ENCODE measurements at places on chromosomes 6 and 20.

- DNase-seq, result no peak
Measured at GRCh38 chr6:149060985-149061760, 256.3 kb upstream of the TAB2 start.

GRCh38 chr6:16854986-16855385 is 93.7 kb upstream of the ATXN1 start:
- DNase-seq, result no peak

- DNase-seq, result no peak
Measured at GRCh38 chr20:45467861-45468260, 1.7 kb upstream of the WFDC2 start.

DNA sequence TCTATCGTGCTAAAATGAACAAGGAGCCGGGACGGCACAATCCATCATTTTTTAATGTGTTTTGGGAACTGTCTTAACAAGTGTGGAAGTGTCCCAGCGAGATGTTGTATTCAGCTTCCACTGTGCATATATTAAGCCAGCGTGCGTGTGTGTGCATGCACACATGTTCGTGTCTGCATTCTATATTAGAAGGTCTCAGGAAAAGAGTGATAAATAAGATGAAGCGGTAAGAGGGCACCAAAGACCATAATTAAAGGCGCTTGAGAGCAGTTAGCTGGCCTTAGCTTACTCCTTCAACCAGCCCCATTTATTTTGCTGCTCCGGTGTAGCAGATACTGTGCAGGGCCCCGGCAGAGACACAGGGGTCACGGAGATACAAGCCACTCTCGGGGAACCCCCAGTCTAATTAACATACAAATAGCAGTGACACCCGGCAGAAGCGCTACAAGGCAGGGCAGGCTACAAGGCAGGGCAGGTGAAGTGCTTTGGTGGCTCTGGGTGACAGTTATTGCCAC is 206.5 kb upstream of the RREB1 start:
- no peak for DNase-seq

Measured in GOT3 (cell line).